ENCODE measurements at places on chromosomes 3 and 15.

DNA sequence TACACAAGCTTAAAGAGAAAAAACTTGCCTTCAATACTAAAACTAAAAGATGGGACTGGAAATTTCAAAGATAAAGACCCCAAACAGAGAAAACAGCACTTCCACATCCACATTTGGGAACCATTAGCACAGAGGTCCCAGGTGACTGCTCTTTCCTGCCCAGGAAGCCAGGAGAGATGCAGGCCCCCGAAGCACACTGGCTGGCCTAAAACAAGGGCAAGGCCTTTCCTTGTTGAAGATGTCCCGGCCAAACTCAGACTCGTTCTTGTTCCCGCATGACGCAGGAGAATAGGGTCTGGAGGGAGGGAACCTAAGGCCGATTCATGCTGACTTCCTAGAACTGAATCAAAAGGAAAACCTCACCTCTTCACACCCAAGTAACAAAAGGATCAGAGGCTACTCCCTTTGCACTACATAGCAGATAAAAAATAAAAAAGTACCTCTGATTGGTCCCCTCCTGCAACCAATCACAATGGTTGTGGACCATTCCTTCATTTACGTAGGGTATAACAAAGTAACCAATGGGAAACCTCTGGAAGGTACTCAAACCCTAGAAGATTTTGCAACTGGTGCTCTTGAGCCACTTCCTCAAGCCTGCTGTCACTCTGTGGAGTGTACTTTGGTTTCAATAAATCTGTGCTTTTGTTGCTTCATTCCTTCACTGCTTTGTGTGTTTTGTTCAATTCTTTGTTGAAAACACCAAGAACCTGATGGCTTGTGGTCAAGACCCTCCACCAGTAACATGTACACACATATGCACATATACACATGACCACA lies 48.7 kb downstream of the EFCAB12 start:
- no peak for DNase-seq

- peak; percentile 78 for DNase-seq
Observed at GRCh38 chr3:11480663-11481298, 162.9 kb downstream of the VGLL4 start.

DNA sequence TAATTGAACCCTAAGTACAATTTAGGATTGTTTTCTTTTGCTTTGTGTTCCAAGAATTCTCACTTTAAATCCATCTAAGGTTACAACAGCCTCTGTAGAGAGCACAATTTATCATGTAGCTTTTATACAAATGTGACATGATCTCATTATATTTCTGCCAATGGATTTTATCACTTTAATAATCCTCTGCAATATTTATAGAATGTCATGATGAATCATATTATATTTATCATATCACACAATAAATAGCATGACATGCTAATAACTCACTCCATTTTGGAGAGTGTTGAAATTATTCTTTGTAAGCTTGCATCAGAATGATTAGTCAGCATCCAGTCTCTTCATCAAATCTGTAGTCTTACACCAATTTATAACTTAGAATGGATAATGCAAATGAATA lies 280.6 kb upstream of the ZNF717 start:
- no peak for DNase-seq

DNA sequence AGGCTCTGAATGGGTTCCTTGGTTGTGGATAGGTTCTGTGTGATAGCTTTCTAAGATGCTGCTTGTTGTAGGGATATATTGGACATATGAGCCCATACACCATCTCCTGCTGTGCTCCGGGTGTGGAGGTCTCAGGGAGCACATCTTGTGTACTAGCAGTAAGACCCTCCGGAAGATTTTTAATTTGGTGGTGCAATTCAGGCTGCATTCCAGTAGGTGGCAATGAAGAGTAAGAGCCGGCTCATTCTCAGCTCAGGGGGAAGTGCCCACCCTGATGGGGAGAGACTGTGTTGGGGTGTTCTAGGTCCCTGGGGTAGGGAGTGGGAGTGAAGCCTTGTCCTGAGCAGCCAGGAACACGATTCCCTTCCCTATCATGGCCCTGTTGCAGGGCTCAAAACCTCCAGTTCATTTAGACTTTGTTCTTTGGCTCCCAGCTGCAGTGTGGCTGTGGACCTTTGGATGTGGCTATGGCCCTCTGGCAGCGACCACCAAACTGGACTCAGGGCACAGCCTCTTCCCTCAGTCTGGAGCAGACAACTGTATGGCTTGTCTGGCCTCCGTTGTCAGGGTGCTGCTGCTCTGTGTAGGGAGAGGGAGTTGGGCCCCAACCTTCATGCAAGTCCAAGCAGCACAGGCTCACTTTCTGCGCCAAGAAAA lies 104.7 kb downstream of the UNC13C start:
- DNase-seq = no peak

DNA sequence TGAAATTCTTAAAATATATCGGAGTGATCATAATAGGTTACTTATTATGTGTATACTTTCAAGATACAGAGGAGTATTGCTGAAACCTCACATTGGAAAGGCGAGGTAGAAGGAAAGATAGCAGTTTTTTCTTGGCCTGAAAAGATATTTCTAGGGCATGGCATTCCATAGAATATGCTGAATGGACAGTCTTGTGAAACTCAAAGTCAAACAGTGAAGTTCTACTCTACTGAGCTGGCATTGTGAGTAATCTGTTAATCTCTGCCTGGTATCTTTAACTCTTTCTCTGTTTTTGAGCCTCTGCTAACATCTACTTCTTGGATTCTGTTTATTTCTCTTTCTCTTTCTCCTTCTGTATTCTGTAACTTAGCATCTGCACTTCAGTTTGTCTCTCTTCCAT lies 176.3 kb upstream of the ZBTB20 start:
- DNase-seq = no peak

GRCh38 chr3:186354100-186354499 lies 7.9 kb downstream of the DGKG start:
- no peak for DNase-seq

- no peak for DNase-seq
Observed at GRCh38 chr3:177519588-177519987, 322.3 kb upstream of the TBL1XR1 start.

DNA sequence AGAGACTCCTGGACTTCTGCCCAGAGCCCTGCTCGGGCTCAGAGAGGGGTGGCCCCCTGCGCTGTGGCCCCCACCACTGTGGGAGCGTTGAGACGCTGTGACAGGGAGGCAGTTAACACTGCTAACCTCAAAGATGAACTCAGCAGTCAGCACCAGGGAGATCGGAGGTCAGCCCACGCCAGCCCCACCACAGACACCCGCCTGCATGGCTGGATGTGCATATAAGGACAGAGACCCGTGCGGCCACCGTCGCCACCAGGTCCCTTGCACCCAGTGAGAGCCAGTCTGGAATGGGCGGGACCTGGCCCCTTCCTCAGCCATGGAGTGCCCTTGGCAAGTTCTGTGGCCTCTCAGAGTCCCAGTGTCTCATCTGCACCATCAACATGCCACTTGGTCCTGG lies 48.5 kb upstream of the FURIN start:
- no peak for DNase-seq

- DNase-seq = no peak
Observed at GRCh38 chr3:143718463-143718862, 129.8 kb downstream of the SLC9A9 start.

DNA sequence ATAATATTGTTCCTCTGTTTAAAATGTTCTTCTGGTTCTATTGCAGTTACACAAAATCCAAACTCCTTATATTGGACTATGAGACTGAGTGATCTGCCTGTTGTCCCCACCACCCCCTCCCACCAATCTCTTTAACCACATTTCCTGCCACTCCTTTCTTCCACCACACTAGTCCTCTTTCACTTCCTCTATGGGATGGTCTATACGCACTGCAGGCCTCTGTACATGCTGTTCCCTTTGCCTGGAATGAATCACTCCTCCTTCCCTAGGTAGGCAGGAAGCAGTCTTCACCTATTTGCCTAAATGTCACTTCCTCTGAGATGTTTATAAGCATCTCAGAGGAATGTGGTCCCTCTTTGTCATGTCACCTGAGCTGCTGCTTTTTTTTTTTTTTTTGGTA lies 4.0 kb downstream of the MAP2K1 start:
- no peak for DNase-seq

DNA sequence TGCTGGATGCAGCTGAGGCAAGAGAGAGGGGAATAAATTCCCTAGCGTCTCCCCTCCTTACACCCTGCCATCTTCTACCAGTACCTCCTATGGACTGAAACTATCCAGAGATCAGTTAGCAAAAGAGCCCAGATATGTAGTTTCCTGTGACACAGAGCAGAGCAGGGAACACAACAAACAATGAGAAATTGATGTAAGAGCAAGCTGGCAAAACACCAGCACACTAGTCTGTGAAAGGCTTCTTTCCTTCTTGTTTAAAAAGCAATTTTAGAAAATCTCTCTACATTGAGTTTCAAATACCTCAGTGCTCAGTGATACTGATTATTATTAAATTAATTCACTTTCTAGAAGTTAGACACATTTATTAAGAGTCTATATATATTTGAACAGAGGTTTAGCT lies 215.6 kb upstream of the AZI2 start:
- DNase-seq = no peak

DNA sequence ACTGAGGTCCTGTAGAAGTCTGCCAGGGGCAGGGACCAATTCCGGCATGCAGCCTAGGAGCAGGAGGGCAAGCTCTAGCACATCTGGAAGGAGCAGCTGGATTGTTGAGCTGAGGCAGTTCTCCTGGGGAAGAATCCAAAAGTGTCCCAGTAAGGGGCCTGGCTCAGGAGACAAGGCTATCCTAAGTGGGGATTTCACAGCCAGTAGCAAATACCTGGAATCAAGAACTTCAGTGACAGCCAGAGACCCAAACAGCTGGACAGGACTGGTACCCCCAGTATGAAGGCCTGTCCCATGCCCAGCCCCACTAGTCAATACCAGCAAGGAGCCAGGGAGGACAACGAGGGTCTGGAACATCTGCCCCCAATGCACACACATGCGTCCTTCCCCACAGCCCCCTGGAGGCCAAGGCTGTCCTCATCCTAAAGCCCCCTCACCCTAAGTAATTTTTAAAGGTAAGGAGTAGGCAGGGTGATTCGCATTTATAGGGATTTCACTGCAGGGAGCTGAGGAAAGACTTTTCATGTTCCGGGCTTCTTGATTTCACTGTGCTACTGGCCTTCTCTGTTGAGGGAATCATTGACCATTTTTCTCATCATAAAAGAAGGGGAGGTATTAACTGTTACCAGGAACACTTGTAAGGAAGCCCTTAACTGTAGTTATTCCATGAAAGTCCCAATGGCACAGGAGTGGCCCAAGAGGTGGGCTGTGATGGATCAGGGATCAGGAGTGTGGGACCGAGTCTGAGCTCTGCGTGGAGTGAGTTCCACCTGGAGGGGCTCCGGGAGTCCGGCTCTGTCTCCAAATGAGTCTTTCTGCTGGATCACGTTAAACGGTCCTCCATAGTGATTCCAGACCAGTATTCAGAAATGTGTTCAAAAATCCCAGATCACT lies 2.6 kb upstream of the CHSY1 start:
- DNase-seq = no peak

GRCh38 chr3:135895106-135895733 lies 70.3 kb upstream of the PPP2R3A start:
- peak; percentile 55 for DNase-seq

DNA sequence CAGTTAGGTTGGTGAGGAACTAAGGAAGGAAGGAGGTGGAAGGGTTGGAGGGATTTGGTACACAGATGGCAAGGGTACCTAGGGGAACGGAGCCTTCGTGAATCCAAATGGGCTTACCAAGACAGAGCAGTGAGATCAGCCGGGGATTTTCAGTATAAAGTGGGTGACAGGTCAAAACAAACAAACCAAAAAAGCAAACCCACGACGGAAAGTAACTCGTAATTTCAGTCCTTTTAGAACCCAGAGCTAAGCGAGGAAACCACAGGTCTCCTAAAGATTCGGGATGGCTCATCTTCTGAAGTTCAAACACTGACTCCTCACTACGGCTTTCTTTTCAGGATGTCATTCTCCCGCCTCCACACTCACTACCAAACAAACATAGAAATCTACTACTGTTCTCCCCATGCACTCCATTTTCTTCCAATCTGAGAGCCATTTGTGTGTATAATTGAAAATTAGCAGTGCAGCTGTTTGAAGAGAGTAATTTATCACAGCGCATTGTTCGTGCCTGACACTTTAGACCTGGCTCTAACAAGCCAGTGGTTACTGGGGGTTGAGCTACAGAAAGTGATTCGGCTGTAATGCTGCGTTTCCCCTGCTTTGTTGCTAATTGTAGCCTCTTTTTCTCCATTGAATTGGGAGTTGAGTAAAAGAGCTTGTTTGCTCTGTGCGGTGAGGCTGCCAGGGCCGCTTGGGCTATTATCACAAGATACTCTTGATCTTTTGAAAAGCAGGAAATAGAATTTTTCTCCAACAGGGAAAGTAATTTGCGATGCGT lies 64.7 kb upstream of the CCDC39 start:
- DNase-seq = no peak

DNA sequence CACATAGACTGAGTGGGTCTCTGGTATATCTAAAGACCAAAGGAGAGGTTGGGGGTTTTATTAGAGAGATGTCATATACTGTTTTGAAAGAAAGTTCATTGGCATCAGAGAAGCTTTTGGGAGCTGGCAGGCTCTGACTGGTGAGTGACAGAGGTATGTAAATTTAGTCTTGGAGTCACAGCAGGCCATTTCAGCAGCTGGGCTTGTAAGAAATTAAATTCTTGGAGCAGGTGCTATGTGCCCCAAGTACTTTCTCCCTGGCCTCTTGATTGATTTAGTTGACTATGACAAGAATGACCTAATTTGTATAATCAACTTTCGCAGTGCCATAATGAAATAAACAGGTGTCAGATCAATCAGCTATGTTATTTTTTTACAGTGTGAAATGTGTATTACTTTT lies 47.8 kb upstream of the CDAN1 start:
- no peak for DNase-seq

- no peak for DNase-seq
Observed at GRCh38 chr3:103499967-103500366, 1065.2 kb downstream of the ZPLD1 start.

- peak; percentile 39 for DNase-seq
Observed at GRCh38 chr3:140023616-140024530, 88.9 kb downstream of the CLSTN2 start.

- no peak for DNase-seq
Observed at GRCh38 chr3:118505784-118506183, 528.9 kb downstream of the IGSF11 start.

DNA sequence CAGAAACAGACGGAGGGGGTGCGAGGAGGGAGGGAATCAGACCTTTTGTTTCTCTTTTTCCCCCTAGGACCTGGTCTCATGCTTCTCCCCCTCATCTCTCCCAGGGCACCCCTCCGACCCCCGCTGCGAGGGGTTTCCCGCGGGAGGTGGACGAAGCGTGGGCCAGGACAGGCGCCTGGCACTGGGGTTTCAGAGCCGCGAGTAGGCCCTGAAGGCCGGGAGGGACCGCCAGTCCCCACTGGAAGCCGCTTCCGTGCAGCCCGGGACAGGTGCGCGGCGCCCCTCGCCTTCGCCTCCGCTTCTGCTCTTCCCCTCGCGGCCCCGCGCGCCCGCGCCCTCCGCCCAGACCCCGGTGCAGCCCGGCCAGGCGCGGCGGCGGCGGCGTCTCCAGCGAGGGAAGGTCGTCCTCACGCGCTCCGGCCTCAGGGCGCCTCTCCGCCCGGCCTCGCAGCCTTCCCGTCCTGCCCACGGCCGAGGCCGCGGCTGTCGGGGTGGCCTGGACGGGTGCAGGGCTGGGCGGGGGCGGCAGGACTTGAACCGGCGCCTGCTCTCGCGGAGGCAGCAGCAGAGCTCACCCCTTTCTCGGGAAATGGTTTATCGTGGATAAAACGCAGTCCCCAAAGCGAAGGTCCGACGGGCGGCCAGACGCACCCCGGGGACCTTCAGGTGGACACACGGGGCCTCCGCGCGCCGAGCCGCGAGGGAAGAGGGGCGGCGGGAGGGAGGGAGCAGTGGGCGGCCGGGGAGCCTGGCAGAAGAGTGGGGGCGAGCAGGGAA lies 31.5 kb upstream of the ADAMTS17 start:
- no peak for DNase-seq
